Activated CD4-positive, CD25-positive, alpha-beta regulatory T cell treated with anti-CD3 and anti-CD28 coated beads, Interleukin-2, amount 50 U/mL, for 24 hours (primary cell): ENCODE measurements at places on chromosomes 12 and 14.

DNA sequence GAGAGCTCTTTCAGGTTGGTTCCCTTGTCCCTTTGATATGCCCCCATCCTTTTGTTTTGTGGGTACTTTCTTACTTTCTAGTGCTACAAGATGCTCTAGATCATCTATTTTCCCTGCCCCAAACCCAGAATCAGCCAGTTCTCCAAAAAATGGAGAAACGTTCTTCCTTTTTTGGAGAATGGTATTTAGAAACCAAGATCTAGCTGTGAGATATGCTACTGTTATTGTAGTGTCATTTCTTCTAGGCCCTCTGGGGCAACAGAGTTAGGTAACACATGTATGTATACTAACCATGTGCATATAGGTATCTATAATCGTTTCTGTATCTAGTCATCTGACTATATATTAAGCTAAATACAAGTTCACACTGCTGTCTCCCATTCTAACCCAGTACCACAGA lies 6.9 kb upstream of the IGFBP6 start:
- no peak for ATAC-seq

DNA sequence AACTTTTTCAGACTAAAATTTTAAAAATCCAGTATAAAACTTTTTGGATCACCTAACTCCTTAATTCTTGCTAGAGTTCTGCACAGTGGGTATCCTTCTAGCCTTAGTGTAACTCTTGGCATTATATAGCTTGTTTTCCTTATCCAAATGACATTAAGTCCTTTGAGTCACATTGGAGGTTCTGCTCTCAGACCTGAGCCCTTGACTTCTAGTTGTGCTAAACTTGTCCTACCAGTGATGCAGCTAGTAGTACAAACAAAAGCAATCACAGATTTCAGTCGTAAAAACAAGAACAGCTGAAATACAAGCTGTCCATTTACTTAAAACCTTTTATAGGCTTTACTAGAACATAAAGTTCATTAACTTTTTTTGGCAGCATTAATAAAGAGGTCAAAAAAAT lies 10.5 kb downstream of the ZBTB1 start:
- ATAC-seq, result no peak

DNA sequence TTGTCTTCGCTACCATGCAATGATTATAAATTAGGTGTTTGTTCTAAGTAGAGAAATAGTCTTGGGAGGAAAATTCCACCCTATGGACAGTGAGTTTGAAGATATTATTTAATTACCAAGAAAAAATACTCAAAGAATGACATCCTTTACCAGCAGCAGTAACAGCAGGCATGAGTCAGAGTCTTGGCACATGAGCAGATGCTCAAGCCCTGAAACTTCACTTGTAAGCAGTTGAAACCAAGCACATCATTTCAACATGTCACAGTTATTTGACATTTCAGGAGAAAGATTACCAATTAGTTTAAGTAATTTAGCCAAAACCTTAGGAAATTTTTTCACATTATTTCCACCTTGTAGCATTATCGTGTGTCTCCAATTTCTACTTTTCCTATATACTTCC lies 99.2 kb downstream of the C12orf50 start:
- no peak for ATAC-seq

- no peak for ATAC-seq
These were observed 192.6 kb upstream of the BCL2L14 start for GRCh38 chr12:11877869-11878780.

DNA sequence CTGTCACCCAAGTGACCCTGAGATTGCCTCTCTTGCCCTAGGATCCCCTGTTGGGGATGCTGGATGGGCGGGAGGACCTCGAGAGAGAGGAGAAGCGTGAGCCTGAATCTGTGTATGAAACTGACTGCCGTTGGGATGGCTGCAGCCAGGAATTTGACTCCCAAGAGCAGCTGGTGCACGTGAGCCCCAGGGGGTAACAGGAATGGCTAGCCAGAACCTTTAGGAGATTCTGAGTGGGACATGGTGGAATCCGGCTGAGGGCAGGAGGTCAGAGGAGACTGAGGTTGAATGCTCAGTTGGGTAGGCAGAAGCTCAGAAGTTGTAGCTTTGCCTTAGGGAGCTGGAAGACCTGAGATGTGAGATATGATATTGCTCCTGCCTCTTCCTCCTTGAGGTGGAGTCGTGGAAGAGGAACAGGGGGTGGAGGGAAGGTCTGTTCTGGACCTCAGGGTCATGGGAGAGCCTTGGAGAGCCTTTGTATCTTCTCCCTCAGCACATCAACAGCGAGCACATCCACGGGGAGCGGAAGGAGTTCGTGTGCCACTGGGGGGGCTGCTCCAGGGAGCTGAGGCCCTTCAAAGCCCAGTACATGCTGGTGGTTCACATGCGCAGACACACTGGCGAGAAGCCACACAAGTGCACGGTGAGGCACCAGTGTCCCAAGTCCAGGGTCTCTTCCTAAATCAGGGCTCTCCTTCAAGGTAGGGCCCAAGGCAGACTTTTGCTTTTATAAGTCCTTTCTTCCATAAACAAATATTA lies 6.3 kb downstream of the GLI1 start:
- no peak for ATAC-seq

DNA sequence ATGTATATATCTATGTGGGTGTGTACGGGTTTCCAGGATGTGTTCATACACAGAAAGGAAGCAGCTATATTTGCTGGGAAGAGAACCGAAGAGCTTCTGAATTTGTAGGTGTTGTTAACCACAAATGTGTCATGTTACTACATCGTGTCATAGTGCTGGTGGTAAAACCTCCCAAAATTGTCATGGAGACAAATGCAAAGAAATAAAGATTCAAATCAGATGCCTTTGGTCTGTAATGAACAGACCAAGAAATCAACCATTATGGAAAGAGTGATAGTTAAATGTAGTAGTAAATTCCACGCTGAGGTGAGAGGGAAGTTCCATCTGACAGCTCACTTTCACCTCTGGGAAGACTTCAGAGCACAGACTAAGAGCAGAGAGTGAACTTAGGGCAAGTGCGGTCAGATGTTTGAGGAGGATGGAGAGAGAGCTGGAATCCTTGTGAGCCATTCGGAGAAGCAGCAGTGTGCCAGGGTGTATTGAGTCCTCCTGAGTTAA lies 487.5 kb downstream of the TMEM121 start:
- peak; percentile 84 for ATAC-seq

GRCh38 chr12:57058454-57058853 lies 8.5 kb upstream of the MYO1A start:
- no peak for ATAC-seq

DNA sequence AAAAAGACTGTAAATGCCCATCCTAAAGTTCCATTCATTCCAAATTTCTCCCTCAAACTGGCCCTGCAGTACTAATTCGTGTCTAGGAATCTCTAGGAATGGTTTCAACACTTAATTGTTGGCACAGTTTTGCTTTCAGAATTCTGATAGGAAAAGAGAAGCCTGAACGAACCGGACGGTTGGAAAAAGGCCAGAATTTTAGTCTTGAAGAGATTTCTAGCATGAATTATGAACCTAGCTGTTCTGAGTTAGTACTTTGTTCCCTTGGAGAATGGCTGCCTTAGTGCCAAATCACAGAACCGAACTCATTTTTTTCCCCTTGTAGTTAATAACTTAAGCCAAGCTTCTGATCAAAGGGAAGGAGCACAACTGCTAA lies 262.6 kb downstream of the ADAMTS20 start:
- no peak for ATAC-seq

DNA sequence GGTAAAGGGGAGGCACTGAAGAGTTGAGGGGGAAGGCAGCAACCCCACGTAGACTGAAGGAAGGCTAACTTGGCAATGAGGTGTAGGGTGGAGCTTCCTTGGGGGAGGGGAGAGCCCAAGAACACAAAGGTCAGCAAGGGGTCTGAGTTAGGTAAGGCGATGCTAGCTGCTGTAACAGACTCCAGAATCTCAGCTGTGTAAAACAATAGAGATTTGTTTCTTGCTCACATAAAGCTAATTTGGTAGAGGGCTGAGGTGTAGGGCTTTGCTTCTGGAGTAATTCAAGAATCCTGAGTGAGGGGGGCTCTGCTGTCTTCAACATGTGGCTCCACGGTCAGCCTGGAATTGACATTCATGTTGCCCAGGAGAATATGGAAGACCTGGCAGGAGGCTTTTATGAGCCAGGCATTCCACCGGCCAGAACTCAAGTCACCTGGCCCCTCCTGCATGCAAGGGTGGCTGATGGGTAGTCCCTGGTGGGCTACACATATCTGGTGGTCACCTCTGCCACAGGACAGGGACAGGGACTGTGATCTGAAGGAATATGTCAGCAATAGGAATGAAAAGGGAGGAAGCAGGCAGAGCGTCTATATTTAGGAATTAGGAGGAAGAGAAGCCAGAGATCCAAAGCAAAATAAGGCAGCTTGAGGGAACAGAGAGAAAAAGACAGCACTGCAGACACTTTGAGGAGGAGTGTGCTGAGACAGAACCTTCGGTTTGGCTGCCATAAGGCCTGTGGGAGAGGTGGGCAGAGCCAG lies 153.7 kb downstream of the ZFP36L1 start:
- no peak for ATAC-seq
